Hepatic stellate cell (primary cell): ENCODE measurements at places on chromosomes 7 and 10.

- DNase-seq = no peak
Observed at GRCh38 chr7:69967689-69968450, 369.6 kb downstream of the AUTS2 start.

DNA sequence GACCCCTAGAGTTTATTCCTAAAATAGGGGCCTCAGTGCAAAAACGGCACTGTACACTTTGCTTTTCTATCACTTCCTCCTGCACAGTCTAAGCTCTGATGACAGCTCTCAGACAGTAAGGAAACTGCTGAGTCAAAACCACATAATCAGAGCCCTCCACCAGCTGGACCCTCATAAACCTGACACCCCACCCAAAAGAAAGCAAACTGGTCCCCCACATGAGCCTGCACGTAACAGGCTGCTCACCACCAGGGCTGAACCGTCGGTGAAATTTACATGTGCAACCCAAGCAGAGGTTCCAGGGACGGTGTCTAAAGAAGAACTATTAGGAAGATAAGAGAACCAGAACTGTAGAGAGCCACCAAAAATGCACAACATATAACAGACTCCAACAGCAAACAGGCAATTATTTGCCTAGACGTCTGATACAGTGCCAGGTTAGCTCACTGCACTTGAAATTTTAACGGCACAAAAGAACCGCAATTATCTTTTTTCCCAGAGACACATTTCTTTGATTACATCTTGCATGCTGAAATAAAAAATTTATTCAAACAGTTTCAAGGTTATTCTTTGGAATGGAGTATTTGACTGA is 19.6 kb downstream of the SGMS1 start:
- no peak for DNase-seq

- DNase-seq = no peak
Observed at GRCh38 chr7:44395067-44395466, 69.7 kb upstream of the CAMK2B start.

GRCh38 chr10:129612481-129613109 is 145.6 kb downstream of the MGMT start:
- DNase-seq = no peak

- DNase-seq = no peak
Observed at GRCh38 chr7:138014686-138015085, 12.8 kb upstream of the CREB3L2 start.

GRCh38 chr7:80318081-80318480 is 183.4 kb downstream of the GNAI1 start:
- DNase-seq = no peak

DNA sequence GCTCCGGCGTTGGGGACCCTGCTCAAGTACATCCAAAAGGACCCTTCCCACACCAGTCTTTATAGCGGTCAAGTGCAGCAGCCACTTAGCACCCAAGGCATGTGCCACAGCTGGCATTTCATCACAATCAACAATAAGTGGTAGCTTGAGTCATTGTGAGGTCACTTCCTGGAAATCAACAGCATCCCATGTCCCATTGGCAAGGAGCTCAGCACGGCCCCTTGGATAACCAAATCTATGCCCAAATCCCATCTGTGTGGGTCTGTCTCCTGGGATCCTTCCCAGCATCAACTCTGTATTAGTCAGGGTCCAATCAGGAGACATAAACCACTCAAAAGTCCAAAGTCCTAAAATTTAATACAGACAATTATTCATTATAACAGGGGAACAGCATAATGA is 27.1 kb downstream of the MDH2 start:
- DNase-seq = no peak

DNA sequence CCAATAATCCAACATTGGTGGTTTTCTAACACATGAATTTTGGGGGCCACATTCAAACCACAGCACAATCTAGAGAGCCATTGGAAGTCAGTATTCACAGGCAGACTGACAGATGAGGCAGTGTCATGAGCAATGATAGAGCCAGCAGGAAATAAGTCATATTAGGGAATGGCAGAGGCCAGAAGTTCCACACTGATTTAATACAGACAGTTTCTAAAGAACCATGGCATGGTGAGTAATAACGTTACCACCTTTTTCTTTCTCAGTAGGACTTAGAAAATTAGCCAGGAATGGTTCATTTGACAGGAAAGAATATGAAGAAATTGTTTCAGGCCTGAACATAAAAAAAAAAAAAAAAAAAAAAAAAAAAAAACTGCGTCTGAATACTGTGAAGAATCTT is 210.3 kb downstream of the GPAM start:
- DNase-seq = no peak

DNA sequence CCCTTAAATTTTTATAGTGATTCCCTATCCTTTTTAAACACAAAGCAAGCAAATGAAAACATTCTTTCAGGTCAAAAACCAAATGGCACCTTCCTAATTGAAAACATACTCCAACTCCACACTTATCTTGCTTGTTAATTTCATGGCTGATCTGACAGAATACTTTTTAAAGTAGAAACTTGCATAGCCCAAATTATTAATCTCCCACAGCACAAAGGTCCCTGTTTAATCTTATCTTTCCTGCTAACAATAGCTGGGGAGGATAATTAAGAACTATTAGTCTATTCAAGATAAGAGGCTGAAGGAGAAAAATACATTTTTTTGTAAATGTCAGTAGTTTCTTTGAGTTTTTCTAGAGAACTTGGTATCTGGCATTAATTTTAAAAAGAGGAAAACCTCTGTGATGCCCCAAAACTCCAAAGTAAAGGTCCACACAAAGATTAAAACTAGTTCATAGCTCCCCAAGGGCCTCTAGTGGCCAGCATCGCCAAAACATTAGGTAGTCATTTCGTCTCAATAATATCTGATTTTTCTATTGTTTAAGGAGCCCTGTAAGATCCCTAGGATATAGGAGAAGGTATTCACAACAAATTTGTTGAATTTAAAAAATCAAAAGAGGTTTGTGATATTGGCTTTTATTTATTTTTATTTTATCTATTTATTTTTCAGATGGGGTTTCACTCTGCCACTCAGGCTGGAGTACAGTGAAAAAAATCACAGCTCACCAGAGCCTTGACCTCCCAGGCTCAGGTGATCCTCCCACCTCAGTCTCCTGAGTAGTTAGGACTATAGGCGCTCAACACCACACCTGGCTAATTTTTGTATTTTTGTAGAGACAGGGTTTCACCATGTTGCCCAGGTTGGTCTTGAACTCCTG is 14.7 kb downstream of the CDNF start:
- DNase-seq = peak; percentile 50

DNA sequence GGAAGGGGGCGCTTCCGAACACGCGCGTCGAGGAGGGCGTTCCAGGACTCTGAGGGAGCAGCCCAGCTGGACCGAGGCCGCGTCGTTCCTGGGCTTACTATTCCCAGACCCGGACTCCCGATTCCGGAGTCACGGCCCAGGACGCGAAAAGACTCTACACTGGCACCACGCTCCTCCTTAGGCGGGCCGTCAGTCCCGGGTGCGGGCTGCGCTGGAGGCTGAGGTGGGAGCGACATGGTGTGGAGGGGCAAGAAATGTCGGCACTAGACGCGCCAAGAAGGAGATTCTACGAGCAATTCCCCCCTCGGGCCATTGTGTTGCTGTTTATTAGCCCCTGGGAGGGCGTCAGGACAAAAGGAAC is 584 bp upstream of the RUNDC3B start:
- no peak for DNase-seq

DNA sequence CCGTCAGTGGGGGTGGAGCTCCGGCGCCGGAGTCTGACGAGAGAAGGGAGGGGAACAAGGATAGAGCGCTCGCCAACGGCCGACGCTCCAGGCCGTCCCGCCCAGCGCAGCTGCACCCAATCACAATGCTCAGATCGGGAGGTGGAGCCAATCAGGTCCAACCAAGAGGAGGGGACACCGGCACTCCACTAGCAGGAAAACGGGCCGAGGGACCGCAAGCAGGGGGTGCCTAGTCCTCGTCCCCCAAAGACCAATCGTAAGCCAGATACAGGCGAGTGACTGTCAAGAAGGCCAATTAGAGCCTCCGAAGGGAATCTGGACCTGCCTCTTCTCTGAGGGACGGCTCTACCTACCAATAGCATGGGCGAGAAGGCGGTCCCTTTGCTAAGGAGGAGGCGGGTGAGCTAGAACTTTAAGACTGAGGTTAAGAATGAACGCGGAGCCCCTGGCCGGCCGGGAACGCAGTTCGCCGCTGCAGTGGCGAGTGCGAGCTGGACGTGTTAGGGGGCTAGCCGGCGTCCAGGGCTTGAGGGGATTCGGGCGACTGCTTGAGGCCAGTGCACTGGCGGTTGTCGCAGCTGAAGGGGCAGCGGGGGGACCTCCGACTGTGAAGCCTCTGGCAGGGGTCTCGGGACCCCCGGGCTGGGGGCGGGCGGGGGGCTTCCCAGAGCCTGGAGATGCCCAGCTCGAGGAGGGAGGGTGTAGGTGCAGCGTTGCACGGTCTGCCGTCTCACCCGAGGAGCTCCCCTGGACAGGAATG is at the start of gene FBXO24:
FBXO24 (plus strand) TSS at position 63 of the 760 bp plus-strand sequence; CDS start at position 361, 298 bp downstream.
- peak; percentile 100 for DNase-seq

DNA sequence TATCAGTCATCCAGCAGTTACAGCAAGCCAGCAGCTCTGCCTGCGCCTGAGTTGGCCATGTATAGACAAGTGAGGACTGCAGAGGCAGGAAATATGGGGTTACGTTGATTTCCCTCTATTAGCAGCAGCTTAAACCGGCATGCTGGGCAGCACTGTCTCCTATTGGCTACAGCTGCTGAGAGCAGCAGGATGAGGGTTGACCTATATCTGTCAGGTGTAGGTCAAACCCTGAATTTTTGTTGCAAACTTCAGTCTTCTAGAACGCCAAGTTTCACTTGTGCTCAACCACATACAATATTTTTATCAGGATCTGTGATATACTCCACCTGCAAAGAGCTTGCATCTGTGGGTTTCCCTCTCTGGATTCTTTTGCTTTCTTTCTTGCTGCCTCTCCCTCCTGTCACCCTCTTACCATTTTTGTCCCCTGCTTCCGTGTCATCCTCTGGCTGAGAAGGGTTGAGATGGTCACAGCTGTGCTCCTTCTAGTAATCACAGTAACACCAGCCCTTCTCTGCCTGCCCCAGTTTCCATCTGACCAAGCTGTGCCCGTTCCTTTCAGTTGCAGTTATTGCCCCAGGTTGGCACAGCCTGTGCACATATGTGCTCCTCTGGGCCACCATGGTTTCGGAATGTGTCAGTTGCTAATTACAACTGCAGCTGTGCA is 23.8 kb upstream of the GLCCI1 start:
- DNase-seq = no peak

- DNase-seq = no peak
Observed at GRCh38 chr10:132293201-132293812, 14.4 kb downstream of the STK32C start.

DNA sequence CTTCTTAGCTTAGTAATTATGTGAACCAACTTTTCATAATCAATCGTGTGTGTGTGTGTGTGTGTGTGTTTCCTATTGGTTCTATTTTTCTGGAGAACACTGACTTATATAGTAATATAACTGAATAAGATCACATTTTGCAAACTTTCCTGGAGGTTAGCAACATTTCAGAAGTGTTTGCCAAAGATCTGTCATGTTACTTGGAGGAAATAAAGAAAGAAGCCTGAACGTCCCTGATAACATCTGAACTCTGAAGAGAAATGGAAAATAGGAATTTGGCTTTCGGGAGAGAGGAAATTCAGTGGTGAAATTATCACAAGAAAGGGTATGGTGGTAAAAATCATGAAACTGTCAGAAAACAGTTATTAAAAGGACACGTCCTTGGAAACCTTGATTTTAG is 984.4 kb upstream of the AUTS2 start:
- DNase-seq = no peak

GRCh38 chr7:55521512-55521911 is 50.8 kb downstream of the VOPP1 start:
- no peak for DNase-seq

- DNase-seq = no peak
Observed at GRCh38 chr10:42769673-42770072, 12.9 kb upstream of the BMS1 start.

- no peak for DNase-seq
Observed at GRCh38 chr7:115552766-115553165, 477.8 kb downstream of the TFEC start.

DNA sequence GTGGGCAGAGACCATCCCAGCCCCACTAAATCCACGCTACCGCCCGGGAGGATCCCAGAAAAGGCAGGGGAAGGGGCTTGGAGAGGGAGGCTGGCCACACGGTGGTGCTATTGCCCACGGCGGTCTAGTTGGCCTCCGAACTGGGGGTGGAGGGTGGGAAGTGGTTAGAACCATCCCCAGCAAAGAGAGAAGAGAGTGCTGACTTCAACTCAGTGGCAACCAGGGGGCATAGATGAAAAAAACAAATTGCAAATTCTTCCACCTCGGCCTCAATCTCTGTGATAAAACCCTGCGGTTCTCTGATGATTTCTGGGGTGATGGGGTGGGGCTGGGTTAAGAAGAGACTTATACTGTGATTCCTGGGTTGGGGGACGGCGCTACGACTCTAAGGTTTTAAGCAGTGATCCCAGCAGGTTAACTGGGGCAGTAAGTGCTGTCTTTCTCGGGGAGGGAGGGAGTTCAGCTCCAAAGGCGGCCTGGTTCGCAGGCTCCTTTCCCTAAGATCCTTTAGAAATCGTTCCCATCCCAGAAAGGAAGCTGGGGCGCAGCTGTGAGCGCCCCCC is 154.5 kb upstream of the LYZL2 start:
- DNase-seq = peak; percentile 96

DNA sequence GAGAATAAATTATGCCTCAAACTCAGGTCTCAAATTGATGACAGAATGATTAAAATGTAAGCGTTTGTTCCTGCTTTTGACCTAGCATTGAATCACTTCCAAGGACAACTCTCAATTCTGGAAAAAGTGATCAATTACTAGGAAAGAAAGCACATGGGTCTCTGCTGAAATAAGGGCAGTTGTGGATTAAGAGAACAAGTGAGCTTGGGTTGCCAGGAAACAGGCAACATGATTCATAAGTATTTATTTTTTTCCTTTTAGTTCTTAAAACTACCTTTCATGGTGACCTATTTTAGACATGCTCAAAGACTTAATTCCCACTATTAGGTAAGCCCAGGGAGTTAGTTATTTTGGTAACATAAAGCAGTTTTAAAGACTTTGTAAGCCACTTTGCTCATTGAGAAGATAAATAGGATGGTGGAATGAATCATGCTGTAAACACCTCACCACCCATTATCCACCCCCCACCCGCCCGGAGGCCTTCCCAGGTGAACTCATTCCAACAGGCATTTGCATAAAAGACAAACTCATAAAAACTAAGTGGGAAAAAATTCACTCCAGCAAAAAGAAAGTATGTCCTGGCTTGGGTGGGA is 728.3 kb downstream of the SORCS1 start:
- DNase-seq = no peak
